Testis (tissue), 5 donors: ENCODE measurements at places on chromosomes 3 and 15. TPM values are rescaled to one million over a fixed set of nuclear protein-coding genes. Genes with fewer than 3 reads are reported as not detected.

DNA sequence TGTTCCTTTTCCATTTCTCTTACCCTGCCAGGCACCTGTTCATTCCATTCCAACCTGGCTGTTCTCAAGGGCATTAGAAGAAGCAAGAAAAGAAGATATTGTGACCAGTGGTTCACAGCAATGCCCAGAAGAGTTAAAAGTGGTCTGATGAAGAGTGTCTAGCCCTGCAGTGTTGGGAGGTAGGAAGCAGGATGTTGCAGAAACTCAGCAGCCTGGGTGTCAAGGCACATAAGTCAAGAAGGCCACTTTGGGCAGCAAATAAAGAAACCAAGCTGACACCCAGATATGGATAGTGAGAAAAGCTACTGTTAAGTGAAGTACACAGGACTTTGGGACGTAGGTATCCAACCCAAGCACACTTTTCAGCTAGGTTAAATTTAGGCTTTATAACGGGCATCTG, 199.9 kb upstream of the SATB1 start:
- no peak for DNase-seq

DNA sequence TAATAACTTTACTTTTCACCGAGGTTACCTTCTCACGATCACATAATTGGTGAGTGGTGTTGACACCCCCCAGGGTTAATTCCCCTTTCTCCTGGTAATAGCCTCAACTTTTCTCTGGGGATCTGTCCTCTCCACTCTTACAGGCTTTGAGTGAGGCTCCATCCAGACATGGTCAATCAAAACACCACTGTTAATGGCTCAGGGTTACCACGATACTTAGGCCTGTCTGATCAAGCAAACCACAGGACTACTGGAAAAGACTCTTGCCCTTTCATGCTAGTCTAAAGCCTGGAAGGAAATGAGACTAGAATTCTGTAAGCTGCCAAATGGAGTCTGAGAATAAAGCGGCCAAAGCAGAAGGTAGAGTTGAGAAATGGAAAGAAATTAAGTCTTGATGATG, 56.5 kb upstream of the STT3B start:
- DNase-seq, result no peak

DNA sequence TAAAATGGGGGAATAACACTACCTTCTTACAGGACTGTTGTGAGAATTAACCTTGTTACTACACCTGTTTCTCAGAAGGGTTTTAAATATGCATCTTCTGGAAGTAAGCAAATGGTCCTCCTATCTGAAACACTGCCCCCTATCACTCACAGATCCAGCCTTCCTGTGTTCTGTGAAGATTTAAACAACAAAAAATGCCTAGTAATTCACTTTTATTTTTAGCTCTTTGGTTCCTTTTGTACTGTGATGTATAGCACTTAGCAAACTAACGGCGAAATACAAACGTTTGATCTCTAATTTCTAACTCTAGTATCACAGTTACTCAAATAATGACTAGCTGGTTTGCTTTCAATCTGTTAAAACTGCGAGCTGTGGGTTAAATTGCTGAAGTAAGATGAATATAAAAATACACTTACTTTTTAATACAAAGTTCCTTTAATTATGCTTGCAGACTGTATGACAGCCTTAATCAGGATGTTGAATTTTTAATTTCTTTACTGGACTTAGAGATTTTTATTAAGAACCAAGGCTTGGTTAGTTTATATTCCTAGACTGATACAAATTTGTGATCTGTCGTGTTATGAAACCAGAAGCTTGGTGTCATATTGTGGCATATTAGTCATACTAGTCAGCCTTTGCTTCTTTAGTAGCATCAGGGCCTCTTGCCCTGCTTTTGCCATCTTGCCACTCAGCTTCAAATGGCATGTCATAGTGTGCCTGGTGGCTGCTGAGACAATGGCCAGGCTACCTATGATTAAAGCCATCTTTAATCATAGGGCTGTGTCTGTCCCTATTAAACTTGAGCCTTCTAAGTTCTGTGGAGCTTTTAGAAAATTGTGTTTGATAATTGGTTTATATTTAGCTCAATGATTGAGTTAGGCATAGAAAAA, 9.2 kb downstream of the EIF3J start:
- DNase-seq, result no peak

GRCh38 chr3:1532935-1533606, 440.2 kb downstream of the CNTN6 start:
- DNase-seq, result no peak

DNA sequence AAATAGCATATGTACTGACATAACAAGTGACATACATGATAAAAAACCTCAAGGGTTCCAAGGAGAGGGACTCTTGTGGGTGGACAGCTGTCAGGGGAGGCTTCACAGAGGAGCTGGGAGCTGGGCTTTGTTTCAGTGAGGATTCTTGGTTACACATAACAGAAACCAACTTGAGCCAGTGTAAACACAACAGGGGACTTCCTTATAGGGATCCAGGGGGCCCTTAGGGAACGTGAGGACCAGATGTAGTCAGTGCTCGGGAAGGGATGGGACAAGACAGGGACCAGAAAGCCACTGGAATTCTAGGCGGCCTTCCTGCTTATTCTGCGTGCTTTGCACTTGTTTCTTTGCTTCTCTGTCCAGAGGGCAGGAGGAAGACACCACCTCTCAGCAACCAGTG, 34.9 kb downstream of the SNAPC5 start:
- no peak for DNase-seq

DNA sequence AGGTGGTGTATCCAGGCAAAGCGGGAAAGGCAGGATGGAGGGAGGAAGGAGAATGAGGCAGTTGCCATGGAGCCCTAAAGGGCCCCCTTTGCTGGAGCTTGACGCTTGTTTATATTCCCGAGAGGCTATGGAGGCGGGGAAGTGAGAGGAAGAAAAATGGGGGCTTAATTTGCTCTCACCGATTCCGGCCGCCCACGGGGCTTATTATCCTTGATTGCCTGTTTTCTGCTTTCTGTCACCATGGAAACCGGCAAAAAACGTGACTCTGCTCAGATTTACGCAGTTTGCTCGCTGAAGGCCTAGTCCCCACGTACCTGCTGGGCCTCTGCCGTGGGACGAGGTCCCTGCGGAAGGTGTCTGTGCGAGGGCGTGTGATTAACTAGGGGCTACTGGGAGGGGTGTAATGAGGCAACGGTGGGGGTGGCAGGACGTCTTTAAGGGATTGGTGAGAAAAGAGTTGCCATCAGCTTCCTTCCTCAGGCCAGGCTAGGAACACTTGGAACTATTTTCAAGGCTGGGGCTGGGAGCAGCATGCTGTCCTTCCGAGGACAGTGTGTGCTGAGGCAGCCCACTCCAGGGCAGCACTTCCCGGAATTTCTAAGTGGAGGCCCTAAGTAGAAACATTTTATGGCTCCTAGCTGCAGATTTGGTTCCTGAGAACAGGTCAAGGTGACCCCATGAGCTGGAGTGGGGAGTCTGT, 110.8 kb upstream of the NDN start:
- DNase-seq, result peak; percentile 45

DNA sequence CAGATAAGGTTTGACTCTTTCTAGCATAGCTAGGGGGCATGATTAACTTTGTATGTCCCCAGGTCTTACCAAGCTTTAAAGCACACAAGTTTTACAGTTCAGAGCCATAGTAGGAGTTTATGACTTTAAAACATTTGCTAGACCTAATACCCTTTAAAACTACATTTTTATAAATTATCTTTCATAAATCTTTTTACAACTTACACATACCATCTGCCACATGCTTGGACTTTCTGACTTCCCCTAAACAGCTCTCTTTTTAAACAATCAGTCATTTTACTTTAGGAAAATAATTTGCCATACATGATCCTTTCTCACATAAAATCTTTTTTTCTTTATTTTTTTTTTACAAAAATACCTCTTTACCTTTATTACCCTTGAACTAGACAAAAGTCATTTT, 735.3 kb upstream of the CADM2 start:
- no peak for DNase-seq

CSPG4 gene
- total RNA-seq, result 5.2 TPM

ABHD6 gene
- total RNA-seq, result 12.1 TPM

GUCA1C gene
- total RNA-seq, result 2.0 TPM

HIGD2B gene
- 2.2 TPM for total RNA-seq

SLC6A1 gene
- total RNA-seq, result 13.9 TPM
